ENCODE measurements at places on chromosomes 6 and 20.

DNA sequence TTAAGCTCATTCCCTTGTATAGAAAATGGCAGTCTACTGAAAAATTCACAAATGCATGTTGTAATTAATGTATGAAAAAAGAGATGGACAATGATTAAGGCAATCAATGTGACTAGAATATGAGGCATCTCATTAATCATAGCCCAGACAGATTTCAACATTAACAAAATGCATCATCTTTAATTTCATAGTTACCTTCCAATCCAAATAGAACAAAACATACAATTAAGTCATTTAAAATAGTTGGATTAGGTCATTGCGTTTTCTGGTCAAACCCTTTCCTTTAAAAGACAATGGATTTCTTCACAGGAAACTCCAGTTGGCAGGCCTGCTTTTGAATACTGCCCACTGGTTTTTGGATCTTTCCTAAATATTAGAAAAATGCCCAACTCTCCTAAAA is 203.9 kb downstream of the HAO1 start:
- no peak for DNase-seq

- no peak for DNase-seq
Measured at GRCh38 chr6:7727086-7727945, 1.4 kb downstream of the BMP6 start.

GRCh38 chr20:33744181-33744580 is 12.4 kb downstream of the ZNF341 start:
- DNase-seq, result no peak

- no peak for DNase-seq
Measured at GRCh38 chr20:57869291-57869950, 159.6 kb upstream of the PMEPA1 start.

DNA sequence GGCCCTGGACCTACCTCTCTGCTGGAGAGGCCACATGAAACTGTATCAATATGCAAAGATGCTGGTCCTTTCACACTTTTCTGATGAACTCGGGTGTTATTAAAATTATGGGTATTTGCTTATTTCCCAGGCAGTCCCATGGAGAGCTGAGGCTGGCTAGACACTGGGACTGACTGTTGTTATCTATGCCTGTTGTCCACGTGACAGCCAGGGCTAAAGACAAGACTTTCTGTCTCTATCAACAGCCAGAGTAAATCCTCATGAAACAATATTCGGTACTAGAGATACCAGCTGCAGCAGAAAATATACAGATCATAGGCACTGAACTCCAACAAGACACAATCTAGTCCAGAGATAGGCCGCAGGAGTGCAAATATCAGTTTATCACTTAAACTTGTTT is 236.4 kb downstream of the FOXA2 start:
- DNase-seq, result no peak

GRCh38 chr6:29789176-29789575 is 38.4 kb upstream of the HLA-G start:
- no peak for DNase-seq

DNA sequence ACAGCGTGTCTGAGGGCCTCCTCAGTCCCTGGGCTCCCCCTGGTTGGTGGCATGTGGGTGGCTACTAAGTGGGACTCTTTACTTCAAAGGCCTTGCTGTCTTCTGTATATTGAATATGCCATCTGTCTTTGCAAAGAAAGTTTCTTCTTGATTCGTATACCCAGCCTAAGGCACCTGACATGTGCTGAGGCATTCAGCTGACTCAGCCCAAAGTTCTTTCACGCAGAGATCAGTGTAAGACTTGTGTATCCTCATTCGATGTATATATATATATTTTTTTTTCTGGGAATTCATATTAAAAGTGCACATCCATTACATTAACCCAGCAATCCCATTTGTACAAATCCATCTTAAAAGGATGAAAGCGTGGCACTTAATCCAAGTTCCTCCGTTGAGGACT is 115.1 kb upstream of the PMEPA1 start:
- no peak for DNase-seq

DNA sequence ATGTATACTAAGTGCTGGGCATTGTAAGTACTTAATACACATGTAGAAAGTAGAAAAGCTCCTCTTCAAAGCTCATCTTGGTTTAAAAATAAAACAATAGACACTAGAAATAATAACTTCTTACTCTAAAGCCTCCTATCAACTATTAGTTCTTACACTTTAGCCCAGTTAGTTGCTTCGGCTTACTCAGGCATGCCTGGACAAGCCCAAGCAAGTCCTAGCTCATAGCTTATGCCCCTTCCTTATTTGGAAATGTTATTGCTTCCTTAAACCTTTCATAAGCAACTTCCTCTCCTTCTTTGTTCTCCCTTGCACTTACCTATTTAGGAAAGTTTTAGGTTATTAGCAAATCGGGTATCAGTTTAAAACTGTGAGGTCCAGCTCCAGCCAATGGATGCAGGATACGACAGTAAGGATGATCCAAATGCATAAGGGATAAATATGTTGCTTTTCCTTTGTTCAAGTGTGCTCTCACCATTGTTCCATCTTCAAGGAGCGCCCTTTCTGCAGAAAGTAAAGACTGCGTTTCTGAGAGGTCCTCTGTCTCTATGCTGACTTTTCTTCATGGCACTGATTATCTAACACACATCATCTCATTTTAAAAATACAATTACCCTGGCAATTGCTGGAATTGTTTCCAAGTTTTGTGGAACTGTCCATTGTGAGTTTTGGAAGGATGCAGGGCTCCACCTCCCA is 12.3 kb downstream of the TMEM30A start:
- DNase-seq, result no peak

GRCh38 chr6:142462260-142462659 is 160.5 kb downstream of the ADGRG6 start:
- no peak for DNase-seq

DNA sequence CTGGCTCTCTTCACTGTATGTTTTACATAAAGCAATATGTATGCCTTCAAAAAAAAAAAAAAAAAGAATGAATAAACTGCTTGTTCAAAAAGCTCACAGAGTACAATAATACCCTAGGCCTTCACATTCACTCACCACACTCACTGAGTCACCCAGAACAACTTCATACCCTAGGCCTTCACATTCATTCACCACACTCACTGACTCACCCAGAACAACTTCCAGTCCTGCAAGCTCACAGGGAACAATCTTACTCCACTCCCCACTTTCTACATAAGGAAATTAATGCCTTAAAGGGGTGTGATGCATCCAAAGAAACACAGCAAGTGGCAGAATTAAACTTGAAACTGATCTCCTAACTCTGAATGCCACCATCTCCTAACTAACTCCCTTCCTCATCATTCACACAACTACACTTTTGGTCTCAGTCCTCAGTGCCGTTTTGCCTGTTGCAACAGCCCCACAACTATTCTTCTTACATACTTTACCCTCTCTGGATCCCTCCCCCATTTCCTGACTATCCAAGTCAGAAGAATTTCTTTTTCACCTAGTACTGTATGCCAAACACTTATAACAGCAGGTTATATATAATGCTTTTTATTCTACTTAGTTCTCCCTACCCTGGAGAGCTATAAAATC is 34.2 kb downstream of the NHSL1 start:
- no peak for DNase-seq

GRCh38 chr6:15443119-15443830 is 197.4 kb downstream of the JARID2 start:
- DNase-seq, result no peak

- no peak for DNase-seq
Measured at GRCh38 chr6:34412643-34413214, 13.1 kb downstream of the RPS10 start.

DNA sequence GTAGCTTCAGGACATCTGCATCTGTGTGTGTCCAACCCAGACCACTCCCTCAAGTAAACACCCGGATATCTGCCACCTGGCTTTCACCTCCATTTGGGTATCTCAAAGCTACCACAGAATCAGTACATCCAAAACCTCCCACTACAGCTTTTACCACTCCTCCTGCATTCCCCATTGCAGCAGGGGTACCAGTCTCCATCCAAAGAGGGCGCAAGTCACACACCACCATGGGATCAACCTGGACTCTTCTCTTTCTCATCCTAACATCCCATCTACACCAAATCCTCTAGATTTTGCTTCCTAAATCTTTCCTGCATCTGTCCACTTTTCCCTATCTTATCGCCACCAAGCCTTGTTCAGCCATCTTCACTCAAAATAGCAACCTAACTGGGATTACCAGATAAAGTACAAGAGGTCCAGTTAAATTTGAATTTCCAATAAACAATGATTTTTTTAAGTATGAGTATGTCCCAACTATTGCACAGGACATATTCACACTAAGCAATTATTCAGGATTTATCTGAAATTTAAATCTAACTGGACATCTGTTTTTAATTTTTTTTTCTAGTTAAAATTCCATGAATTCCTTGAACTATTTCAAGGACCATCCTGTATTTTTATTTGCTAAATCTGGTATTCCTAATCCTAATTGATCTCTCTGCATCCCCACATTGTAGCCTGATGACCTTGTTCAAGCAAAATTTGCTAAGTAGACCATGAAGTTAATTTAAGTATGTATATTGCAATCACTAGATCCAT is 164.3 kb upstream of the MLN start:
- no peak for DNase-seq

GRCh38 chr6:2900221-2900807 is 2.8 kb downstream of the SERPINB9 start:
- DNase-seq, result no peak

GRCh38 chr6:157557559-157557958 is 176.6 kb downstream of the ZDHHC14 start:
- no peak for DNase-seq

GRCh38 chr6:21732731-21733130 is 139.2 kb downstream of the SOX4 start:
- no peak for DNase-seq

GRCh38 chr6:90197854-90198496 is 98.7 kb downstream of the BACH2 start:
- DNase-seq, result no peak

- no peak for DNase-seq
Measured at GRCh38 chr6:164124986-164125385, 710.5 kb downstream of the QKI start.

- no peak for DNase-seq
Measured at GRCh38 chr6:150450918-150451317, 82.1 kb downstream of the IYD start.

- no peak for DNase-seq
Measured at GRCh38 chr6:169949511-169950097, 198.2 kb downstream of the ERMARD start.

GRCh38 chr6:103273048-103273447 is 1586.7 kb downstream of the HACE1 start:
- no peak for DNase-seq

DNA sequence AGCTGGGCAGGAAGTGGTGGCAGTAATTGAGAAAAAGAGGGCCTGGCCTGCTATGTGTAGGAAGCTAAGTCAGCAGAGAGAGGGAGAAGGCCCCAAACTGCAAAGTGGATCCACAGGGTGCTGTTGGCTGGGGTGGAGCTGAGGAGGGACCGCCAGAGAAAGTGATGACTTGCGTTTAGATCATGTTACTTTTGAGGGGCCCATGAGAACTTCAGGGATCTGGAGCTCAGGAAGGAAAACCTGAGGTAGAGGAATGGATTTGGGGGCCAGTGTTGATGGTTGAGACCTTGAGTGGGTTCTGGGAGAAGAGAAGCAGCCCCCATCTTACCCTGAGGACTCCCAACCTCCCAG is 155.5 kb downstream of the MRPL14 start:
- DNase-seq, result no peak

GRCh38 chr20:51750037-51750769 is 18.0 kb downstream of the ATP9A start:
- DNase-seq, result peak; percentile 24

GRCh38 chr6:155349129-155349528 is 34.8 kb upstream of the TFB1M start:
- no peak for DNase-seq

DNA sequence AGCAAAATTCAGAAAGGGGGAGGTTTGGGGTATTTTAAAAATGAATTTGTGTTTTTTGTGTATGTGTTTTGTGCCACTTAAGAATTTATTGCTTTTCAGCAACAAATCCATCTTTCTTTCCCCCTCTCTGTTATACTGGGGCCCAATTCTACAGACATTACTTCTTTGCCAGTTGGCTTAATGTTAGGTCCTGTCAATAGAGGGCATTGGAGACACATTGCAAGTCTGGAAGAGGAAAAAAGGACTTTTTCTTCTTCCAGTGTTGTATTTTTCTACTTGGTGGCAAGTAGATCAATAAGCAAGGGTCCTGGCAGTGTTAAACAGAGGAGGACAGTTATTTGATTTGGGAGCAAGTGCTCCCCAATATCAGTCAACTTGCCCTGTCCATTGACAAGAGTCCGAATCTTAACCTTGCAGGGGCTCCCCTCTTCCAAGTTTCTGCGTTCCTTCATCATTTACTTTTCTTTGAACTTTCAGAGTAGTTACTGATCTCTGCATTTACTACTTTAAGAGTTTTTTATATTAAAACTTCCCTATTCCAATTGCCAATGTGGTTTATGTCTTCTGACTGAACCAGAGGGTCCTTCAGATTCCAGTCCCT is 23.4 kb downstream of the SCML4 start:
- no peak for DNase-seq

GRCh38 chr6:42962502-42963178 is 2.1 kb downstream of the GNMT start:
- DNase-seq, result no peak

GRCh38 chr6:43798688-43799444 is 28.9 kb downstream of the VEGFA start:
- DNase-seq, result no peak

DNA sequence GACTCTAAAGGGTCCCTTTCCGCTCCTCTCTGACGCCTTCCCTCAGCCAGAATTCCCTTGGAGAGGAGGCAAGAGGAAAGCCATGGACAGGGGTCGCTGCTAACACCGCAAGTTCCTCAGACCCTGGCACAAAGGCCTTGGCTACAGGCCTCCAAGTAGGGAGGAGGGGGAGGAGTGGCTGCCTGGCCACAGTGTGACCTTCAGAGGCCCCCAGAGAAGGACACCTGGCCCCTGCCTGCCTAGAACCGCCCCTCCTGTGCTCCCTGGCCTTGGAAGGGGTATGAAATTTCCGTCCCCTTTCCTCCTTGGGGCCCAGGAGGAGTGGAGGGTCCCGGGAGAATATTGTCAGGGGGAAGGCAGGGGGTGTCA is 2.7 kb downstream of the VEGFA start:
- no peak for DNase-seq

DNA sequence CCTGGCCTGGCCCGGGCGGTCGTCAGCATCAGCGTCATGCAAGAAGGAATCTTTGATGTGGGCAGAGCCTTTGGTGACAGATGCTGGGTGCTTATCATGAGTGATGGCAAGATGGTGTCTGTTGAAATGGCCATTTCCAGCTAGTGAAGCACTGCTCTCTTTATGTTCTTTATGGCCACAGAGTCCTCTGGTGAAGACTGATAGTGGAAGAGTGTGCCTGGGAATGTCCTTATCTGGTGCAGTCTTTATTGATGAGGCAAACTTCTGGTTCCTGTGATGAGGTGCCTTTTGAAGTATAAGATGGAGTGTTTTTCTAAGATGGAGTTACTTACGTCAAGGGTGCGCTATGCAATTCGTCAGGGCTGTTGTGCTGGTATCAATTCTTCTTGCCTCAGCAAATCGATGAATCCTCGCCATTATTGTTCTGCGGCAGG is 22.6 kb upstream of the CCR6 start:
- no peak for DNase-seq

DNA sequence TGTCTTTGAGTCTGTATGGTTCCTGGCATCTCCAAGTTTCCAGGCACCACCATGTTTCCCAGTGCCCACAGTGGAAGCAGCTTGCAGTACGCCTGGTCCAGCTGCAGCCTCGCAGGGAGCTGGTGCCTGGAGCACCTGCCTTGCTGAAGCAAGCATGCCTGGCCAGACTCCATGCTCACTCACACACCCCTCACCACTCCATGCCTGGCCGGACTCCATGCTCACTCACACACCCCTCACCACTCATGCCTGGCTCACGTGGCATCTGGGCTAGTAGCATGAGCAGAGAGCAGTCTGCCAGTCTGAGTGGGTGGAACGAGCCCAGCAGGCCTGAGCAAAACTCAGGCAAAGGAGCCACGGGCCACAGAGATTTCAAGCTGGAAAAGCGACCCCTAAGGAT is 214.3 kb downstream of the TFAP2C start:
- DNase-seq, result no peak

Data from activated CD4-positive, alpha-beta T cell treated with anti-CD3 and anti-CD28 coated beads, Interleukin-2, amount 50 U/mL, for 4 hours (primary cell).